ENCODE measurements at places on chromosomes 11 and 22.

DNA sequence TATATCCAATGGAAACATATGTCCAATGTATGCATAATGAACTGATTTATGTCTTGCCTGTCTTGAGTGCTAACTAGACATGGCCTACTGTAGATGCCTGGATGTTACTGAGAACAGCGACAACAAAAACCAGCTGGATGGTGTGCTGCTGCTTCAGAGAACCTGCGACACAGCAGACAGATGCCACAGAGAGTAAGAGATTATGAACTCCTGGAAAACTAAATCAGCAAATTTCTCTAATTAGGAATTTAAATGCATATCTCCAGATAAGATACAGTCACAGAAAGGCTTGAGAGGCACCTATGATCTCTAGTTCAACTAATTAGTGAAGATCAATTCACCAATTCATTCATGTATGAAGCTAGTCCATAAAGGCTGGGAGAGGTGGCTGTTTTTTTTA is 1508.0 kb upstream of the TENM4 start:
- no peak for DNase-seq

- DNase-seq = no peak
Measured at GRCh38 chr11:71246559-71246958, 5.8 kb downstream of the SHANK2 start.

- no peak for DNase-seq
Measured at GRCh38 chr22:22386602-22387385, 121.7 kb downstream of the ZNF280B start.

- no peak for DNase-seq
Measured at GRCh38 chr11:118715837-118716260, 36.4 kb upstream of the TREH start.

GRCh38 chr11:100555931-100556330 is 131.2 kb upstream of the ARHGAP42 start:
- no peak for DNase-seq

DNA sequence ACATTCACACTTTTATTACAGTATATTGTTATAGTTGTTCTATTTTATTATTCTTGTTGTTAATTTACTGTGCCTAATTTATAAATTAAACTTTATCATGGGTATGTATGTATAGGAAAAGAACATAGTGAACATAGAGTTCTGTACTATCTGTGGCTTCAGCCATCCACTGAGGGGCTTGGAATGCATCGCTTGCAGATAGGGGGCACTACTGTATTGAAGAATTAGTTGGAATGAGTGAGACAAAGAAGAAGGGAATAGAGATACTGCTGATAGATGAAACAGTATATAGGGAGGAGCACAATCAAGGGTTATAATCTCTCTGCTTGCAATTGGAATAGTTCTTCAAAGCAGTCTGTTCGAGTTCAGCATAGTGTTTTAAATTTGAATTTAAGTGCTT is 432.2 kb downstream of the RAB38 start:
- DNase-seq = no peak

Data from activated CD8-positive, alpha-beta memory T cell treated with anti-CD3 and anti-CD28 coated beads for 1 hour (primary cell).